ENCODE measurements at places on chromosomes 3 and 15.
A peak's percentile ranks its signal among the peaks of the same experiment; 100 is the strongest.

DNA sequence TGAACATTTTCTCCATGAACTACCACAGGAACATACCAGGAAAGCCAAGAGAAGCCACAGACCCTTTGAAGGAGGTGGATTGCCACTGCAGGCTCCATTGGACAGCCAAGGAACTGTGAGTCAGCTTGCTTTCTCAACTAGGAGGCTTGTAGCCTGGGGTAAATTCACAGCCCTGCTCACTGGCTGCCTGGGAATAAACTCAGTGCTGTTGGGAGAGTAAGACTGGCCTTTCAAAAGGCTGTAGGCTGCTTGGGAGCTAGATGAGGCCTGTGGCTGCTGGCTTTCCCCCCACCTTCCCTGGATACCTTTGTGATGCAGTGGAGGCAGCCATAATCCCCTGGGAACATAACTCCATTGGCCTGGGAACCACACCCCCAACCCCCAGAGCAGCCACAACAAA lies 223.5 kb upstream of the RBMS3 start:
- DNase-seq: no peak

DNA sequence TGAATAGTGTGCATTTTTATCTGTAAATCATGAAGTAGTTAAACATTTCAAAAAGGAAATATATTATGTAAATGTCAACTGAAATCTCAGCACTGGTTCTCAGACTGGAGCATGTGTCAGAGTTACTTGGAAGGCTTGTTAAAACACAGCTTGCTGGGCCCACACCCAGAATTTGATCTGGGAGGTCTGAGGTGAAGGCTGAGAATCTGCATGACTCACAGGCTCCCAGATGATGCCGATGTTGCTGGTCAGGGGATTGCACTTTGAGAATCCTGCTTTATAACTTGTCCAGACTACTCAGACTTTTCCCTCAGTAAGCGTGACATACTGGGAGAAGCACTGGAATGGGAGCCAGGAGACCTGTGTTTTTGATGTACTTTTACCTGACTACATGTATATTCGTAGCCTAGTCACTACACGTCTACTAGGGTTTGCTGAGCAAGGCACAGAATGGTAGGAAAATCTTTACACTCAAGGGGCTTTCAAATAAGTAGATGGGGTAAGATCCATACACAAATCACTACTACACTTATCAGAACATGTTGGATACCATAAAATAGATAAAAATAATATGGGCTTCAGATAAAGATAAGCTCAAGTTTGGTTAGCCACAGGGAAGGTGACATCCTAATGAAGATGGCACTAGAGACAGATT lies 77.1 kb upstream of the MEX3B start:
- DNase-seq: no peak

GRCh38 chr3:149333176-149333859 lies at the start of gene TM4SF18:
Gene TM4SF18, minus strand, starts transcription at chr3:149333636. Its CDS starts 254 bp downstream, at chr3:149333382.
- no peak for DNase-seq

GRCh38 chr3:139827833-139828232 lies 107.2 kb upstream of the CLSTN2 start:
- DNase-seq: no peak

GRCh38 chr15:66216806-66217205 lies 36.7 kb downstream of the MEGF11 start:
- no peak for DNase-seq

- no peak for DNase-seq
Observed at GRCh38 chr3:42635111-42635510, 18.4 kb upstream of the ZBTB47 start.

- DNase-seq: no peak
Observed at GRCh38 chr3:150248116-150248887, 159.8 kb upstream of the TSC22D2 start.

- DNase-seq: no peak
Observed at GRCh38 chr3:177306252-177306651, 109.0 kb upstream of the TBL1XR1 start.

DNA sequence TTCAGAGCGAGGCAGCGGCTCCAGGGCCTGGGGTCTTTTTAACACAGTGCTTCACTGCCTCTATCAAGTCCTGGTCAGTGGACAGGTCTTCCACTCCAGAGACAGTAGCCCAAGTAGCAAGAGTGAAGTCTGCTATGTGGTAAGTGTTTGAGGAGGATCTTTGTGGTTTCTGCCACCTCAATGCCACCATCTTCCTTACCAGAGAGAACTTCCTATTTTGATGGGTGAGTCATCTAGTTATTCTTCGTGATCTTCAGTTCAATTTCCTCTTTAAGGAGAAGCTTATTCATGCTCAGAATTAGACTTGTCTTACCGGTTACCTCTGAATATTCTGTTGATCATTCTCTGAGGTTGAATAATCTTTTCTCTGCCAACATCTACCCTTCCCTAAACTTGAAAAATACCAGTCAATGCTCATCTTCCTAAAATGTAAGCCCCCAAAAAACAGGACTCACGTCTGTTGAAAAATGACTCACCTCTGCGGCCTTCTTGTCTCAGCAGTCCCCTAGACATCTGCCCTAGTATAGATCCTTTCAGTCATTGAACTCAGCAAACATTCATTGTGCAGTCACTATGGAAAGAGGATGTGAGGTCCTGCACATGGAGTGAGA lies 32.2 kb upstream of the BCL6 start:
- DNase-seq: peak; percentile 63

GRCh38 chr3:98512576-98512975 lies 10.1 kb downstream of the CLDND1 start:
- no peak for DNase-seq

GRCh38 chr3:193960487-193961274 lies 175.3 kb upstream of the HES1 start:
- no peak for DNase-seq

GRCh38 chr3:178420033-178420432 lies 116.2 kb upstream of the KCNMB2 start:
- DNase-seq: no peak

DNA sequence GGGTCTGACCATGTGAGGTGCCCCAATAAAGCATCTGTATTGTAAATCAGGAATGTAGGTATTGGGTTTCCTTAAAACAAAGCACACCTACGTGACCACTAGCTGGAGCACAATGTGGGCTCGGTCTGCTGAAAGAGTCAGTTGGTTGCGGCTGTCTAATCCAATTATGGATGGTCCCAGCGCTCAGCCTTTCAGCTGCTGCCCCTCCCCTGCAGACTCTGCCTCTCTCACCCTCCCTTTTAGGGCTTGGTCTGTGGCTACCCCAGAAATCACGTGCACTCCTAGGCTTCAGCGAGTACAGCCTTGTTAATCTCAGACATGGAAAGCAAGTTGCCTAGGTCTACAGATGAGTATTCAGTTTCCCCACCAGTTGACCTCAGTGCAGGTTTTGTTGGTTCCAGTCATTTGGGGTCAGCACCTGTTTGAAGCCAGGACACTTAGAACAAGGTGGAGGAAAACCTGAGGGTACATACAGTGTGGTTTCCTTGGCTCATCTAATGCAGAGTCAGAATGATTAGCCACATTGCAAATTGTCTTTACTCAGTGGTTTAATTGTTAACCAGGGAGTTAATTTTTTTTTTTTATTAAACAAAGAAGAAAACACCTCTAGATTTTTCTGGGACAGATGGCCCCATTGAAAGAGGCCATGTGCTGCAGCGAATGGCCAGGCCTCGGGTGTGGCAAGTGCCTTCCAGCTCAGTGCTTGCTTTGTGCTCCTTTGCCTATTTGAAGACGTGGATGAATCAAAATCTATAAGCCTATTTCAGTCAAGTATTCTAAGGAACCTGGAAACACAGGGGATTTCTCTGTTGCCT lies 137.7 kb downstream of the IGF1R start:
- DNase-seq: no peak

GRCh38 chr3:140177943-140178342 lies 243.0 kb downstream of the CLSTN2 start:
- no peak for DNase-seq

DNA sequence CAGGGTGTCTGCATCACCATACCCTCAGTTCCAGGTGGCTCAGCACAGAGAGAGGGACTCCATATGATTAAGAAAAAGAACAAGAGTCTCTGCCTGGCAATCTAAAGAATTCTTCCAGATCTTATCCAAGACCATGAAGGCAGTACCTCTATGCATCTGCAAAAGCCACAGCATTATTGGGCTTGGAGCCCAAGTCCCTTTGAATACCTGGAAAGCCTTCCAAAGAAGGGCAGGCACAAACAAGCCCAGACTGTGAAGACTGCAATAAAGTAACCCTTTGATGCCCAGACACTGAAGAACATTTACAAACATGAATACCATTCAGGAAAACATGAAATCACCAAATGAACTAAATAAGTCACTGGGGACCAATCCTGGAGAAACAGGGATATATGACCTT lies 60.9 kb upstream of the DIPK2A start:
- DNase-seq: no peak

GRCh38 chr3:178003756-178004155 lies 532.5 kb upstream of the KCNMB2 start:
- DNase-seq: peak; percentile 4

DNA sequence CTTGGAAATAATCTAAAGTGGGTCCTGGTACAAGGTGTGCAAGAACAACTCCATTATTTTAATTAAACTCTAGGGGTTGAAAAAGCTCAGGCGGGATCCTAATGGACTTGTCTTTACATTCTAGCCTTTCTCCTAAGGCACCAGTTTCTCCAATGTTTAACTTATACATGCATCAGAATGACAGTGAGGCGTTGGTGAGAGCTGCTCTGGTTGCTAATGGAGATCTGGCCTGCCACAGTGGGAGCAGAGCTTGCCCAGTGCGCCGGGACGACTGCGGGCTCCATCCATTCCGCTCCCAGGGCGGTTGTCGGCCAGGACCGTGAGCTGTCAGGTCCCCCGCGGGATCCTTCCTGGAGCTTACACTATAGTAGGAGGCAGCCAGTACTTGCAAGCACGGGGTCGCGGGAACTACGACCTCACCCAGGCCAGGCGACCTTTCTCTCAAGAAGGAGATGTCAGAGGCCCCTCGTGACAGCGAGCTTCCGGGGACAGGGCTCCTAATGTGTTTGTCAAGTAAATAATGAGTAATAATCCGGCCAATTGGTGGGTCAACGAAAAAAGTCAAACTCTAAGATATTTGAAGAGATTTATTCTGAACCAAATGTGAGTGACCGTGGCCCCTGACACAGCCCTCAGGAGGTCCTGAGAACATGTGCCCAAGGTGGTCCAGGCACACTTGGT lies 991 bp upstream of the HIGD1A start:
- no peak for DNase-seq

DNA sequence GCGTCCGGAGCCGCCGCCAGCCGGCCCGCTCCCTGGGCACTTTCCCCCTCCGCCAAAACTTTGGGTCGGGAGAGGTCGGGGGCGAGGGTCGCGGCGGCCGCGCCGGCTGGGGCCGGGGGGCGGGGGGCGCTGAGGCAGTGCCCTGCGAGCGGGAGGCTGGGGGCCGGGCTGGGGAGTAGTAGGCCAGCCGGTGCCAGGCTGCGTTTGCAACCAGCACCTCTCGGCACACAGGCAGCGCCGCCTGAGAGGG lies 452 bp downstream of the BBX start:
- DNase-seq: no peak

GRCh38 chr3:150059241-150059640 lies 88.5 kb upstream of the PFN2 start:
- DNase-seq: no peak

- no peak for DNase-seq
Observed at GRCh38 chr3:29338377-29338776, 57.5 kb downstream of the RBMS3 start.

- no peak for DNase-seq
Observed at GRCh38 chr15:61036136-61036535, 193.0 kb downstream of the RORA start.

GRCh38 chr15:29937956-29938355 lies 115.7 kb upstream of the TJP1 start:
- no peak for DNase-seq

GRCh38 chr15:96234109-96234892 lies 96.2 kb upstream of the NR2F2 start:
- no peak for DNase-seq

DNA sequence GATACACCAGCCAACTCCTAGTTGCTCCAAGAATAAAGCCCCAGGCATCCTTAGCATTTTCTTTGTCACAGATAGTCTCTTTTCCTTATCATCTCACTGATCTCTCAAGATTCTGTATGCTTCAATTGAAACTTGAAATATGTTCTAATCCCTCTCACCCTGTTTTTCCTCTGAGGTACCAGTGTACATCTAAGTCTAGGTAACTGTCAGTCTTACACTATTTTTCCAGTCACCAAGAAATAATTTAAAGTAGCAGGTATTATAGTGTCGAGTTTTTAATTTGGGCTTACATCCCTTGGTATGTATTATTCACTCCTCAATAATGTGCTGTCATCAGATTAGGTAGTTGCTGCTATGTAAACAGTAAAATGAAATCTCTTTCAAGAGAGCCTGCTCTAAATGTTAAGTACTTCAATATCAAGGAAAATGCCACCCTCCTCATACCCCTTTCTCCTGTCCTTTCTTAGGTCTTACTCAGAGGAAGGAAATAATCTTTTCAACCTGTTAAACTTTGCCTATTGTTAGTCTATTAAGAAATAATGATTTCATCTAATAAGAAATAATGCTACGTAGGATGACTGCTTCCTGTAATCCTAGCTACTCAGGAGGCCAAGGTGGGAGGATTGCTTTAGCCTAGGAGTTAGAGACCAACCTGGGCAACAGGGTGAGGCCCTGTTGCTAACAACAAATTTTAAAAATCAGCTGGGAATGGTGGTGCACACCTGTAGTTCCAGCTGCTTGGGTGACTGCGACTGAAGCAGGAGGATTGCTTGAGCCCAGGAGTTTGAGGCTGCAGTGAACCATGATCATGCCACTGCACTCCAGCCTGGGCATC lies 39.8 kb downstream of the TSC22D2 start:
- DNase-seq: no peak

DNA sequence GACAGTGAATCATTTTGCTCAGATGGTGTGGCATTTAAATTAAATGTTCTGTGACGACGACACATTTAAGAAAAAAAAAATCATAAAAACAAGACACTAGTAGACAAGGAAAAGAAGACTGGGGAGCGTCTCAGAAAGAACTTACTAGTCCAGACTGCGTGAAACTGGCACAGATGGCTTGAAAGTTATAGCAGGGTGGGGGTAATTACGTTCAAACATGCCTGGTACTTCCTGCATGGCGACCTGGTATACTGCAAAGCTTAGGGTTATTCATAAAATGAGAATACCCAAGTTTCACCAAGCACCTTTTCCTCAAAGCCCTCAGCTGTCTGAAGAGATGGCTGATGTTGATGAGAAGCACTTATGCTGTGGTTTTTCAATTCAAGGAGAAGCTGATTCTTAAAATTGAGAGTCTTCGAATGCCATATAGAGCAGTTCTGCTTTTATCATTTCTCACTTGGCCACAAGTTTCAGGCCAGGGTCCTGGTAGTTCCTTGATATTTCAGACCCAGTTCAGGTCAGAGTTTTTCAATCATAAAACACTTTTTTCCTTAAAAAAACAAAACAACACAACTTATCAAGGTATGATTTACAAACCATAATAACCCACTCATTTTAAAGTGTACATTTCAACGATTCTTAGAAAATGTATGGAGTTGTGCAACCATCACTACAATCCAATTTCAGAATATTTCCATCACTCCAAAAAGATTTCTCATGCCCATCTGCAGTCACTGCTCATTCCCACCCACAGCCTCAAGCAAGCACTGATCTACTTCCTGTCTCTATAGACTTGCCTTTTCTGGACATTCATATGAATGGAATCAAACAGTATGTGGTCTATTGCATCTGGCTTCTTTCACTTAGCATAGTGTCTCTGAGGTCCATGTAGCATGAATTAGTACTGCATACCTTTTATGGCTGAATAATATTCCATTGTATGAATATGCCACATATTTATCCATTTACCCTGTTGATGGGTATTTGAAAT lies 24.7 kb downstream of the PCOLCE2 start:
- DNase-seq: no peak
